Activated B cell treated with CpG ODN at 0.5 μM for 24 hours (primary cell): ENCODE measurements at places on chromosomes 12 and 14. TPM values are rescaled to one million over a fixed set of nuclear protein-coding genes. Genes with fewer than 3 reads are reported as not detected.
A peak's percentile ranks its signal among the peaks of the same experiment; 100 is the strongest.

DNA sequence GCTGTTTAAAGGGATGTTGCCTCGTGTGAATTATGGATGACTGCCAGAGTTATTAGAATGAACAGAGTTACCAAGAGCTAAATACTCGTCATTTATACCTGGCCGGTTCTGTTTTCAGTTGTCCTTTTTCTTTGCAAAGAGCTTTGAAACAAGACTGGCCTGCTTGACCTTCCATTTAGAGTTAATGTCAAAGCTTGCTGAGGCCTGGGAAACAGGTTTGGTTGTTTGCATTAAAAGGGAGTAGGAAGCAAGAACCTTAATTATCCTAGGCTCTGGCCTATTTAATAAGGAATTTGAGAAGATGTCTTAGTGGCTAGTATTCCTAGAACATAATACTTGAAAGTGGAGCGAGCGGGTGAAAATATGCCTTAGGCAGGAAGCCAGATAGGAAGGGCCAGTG, 233.3 kb downstream of the CACNA1C start:
- DNase-seq, result no peak

DNA sequence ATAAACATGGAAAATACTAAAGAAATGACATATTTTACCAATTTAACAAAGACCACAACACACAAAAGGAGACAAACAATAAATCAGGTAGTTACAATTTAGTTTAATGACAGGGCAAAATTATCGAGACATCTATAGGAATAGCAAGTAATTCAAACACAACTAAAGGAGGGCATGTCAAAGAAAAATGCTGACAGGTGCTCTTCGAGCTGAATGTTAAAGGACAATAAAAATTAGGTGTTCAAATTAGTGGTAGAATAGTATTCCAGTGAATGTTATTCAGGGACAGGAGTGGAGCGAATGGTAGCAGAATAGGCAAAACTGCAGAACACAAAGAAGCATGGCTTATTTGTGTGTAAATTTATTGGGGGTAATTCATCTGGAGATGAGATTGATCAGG, 1004.3 kb upstream of the FBXO33 start:
- DNase-seq, result no peak

DNA sequence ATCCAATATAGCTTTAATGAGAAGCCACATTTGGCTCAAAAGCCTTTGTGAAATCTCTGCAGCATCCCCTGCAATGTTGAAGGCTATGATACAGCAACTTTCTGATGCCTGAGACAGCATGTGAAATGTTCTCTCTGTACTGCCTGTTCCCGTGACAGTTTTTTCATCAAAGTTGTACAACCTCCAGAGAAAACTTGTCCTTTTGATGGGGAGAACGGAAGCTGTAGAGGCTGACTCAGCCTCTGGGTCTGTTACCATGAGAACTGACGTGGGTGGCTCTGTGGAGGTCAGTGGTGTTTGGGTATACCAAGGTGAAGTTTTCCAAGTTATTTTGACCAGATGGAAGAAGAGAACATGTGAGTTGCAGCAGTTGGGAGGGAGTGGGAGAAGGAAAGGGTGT, 17.0 kb downstream of the SLC4A8 start:
- no peak for DNase-seq

DNA sequence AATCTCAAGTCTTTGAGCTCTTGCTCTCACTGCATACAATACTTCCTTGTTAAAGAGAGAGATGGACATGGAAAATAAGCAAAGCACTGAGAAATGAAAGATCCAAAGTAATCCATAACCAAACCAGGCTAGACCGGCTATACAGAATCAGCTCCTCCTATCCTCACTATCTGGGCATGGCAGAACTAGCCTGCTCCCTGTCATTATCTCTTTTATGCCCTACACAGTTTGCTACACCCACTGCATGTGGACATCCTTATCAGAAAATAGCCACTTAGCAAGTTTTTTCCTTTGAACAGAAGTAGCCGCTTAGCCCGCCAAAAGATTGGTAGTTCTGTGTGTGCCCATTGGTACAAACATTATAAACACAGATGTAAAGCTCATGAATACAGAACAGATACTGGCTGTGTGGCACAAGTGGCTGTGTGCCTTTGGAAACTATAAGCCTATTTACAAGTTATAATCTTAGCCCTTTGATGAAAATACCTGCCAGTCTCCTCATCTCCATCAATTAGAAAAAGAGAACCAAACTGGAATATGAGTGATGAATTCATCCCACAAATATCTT, 34.7 kb downstream of the SPTB start:
- DNase-seq, result no peak

DNA sequence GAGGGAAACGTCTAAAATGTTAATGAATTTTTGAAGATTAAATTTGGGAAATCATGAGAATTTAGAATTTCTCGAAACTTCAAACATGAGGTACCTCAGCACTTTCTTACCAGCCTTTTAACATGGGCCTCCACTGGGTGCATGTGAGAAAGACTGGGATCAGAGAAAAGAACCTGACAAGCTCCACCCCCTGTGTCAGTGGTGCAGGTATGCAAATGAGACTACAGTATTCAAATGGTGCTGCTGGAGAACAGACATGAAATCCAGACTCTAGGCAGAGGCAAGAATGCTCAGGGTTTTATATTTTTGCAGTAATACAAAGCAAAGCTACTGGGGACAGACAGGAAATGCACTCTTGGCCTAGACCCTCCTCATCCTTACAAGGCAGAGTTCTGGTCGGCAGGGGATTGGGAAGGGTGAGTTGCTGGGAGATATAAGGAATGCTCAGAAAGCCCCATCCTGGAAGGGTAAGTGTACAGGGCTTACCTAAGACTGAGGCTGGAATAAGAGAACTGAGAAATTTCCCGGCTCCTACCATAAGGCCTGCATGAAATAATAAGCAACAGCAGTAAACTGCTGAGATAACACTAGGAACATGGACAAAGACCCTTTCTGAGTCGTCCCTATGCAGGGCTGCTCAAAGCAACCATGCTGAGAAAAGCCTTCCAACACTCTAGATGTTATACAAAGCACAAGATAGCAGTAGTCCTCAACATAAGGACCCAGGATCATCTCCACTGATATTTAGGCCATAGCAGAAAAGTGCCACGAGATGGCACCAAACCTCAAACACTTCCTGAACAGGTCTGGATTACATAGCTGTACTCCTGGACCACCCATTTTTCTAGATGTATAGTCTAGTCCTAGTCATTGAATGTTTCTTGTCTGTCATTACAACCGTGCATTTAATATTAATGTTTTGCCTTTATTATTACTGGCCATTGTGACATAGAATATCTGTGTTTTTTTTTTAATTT, 260.8 kb downstream of the RASSF9 start:
- DNase-seq, result no peak

GRCh38 chr12:109890620-109891170, 9.4 kb upstream of the TCHP start:
- DNase-seq, result no peak

- DNase-seq, result no peak
Observed at GRCh38 chr12:52946797-52947547, 1.9 kb upstream of the KRT18 start.

DNA sequence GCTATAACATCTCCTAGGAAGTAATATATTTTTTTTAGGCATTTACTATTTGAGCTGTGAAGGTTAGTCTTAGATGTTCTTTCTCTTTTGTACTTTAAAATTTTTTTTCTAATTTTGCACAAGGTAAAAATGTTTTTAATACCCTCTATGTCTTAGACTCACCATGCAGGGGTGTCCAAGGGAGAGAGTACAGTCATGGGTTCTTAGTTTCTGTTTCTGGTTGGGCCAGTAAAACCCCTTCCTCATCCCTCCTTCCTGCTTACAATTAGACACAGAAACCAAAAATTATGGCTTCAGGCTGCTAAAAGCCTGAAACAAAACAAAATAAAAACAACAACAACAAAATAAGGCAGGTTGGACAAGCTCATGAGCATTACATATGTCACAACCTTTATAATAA, 193.0 kb downstream of the SYT1 start:
- DNase-seq, result no peak

DNA sequence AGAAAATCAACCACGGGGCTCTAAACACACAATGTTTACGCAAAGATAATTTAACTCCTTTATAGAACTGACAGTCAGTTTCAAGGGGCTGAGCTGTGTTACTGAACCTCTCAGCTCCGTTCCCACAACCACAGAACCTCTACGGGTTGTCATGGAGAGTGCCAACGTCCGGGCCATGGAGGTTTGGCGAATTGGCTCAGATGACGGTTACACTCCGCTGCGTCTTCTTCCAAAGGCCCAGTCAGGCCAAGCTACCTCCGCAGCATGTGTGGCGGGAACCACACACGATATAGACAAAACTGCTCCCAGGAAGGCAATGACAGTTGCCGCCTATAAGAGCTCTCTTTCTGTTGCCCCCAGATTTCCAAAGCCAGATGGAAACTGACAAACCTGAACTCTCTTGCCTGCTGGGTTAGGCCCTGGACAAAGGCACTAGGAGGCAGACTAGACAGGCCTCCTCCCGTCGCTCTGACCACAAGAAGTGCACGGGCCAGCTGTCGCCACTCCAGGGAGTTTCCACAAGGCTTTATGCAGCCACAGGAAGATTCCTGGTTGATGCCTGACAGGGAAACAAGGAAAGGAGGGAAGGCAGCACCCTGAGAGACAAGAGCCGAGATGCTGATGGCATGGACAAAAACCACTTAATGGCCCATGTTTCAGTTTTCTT, 30.3 kb downstream of the CCDC88C start:
- DNase-seq, result no peak

GRCh38 chr12:19179986-19180385, 50.5 kb downstream of the PLEKHA5 start:
- DNase-seq, result no peak

- no peak for DNase-seq
Observed at GRCh38 chr14:59085207-59085739, 103.2 kb upstream of the DAAM1 start.

- DNase-seq, result no peak
Observed at GRCh38 chr14:88975043-88975830, 150.8 kb downstream of the TTC8 start.

GRCh38 chr12:29611906-29612305, 114.4 kb upstream of the OVCH1 start:
- no peak for DNase-seq

DNA sequence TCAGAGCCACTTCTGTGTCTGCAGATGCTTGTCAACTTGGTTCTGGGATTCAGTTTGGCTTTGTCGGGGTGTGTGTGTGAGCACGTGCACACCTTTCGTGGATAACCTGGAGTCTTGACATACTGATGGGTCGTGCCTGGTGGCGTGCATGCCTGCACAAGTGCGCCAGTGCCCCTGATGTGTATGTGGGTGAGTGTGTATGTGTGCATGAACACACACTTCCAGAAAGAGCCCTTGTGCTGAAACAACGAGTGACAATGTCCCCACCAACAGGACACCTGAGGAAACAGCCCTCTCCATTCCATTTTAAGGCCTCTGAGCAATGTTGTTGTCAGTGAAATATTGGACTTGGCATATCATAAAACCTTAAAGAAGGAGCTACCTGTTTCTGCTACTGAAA, 53.9 kb downstream of the SMUG1 start:
- no peak for DNase-seq

GRCh38 chr14:73612339-73613045, at the start of gene ACOT6:
Gene ACOT6 (plus strand): TSS chr14:73612517. CDS start chr14:73612572, 55 bp downstream.
- DNase-seq, result peak; percentile 58

GRCh38 chr14:89700801-89701200, 253.7 kb downstream of the EFCAB11 start:
- DNase-seq, result no peak

DNA sequence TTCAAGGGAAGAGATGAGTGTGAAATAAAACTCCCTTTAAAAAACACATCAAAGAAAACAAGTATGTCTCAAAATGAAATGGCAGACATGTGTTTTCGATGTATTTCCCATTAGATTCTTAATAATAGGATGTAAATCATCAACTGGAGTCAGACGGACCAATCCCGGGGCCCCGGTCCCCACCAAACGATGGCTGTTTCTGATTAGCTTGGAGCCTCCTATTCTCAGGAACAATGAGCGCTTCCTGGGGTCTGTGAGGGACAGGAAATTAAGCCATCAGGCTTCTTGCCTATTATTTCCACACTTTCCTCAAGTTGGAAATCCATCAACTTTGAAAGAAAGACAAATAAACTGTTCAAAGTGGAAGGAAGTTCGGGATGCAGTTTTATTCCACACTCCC, 179.4 kb downstream of the EFCAB11 start:
- DNase-seq, result no peak

GRCh38 chr14:32304296-32304695, 24.8 kb upstream of the AKAP6 start:
- DNase-seq, result no peak

DNA sequence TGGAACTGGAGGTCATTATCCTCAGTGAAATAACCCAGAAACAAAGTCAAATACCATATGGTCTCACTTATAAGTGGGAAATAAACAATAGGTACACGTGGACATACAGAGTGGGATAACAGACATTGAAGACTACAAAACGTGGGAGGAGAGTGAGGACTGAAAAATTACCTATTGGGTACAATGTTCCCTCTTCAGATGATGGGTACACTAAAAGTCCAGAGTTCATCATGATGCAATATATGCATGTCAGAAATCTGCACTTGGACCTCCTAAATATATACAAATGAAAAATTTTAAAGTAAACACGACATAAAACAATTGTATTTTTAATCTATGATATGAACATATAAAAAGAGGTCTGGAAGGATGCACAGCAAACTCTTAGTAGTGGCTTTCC, 71.2 kb downstream of the SLC38A4 start:
- DNase-seq, result no peak

MNAT1 gene
- total RNA-seq, result 33.6 and 37.1 TPM in 2 replicates

GMPR2 gene
- total RNA-seq, result 43.8 and 50.2 TPM in 2 replicates

PTPRB gene
- not detected in 2 replicates for total RNA-seq

FAR2 gene
- not detected in 2 replicates for total RNA-seq

ERP27 gene
- total RNA-seq, result 3.8 and 5.4 TPM in 2 replicates

HVCN1 gene
- 80.7 and 83.9 TPM in 2 replicates for total RNA-seq

RAPGEF3 gene
- total RNA-seq, result 2.7 and 5.0 TPM in 2 replicates

FBRSL1 gene
- total RNA-seq, result 50.3 and 58.7 TPM in 2 replicates

KLHL33 gene
- total RNA-seq, result 0.42 and 0.53 TPM in 2 replicates

NXPH4 gene
- total RNA-seq, result 3.4 and 3.5 TPM in 2 replicates

BAG5 gene
- total RNA-seq, result 26.9 and 28.8 TPM in 2 replicates
